SJSA1 (cell line): ENCODE measurements at places on chromosomes 1 and 21. TPM values are rescaled to one million over a fixed set of nuclear protein-coding genes. Genes with fewer than 3 reads are reported as not detected.

DNA sequence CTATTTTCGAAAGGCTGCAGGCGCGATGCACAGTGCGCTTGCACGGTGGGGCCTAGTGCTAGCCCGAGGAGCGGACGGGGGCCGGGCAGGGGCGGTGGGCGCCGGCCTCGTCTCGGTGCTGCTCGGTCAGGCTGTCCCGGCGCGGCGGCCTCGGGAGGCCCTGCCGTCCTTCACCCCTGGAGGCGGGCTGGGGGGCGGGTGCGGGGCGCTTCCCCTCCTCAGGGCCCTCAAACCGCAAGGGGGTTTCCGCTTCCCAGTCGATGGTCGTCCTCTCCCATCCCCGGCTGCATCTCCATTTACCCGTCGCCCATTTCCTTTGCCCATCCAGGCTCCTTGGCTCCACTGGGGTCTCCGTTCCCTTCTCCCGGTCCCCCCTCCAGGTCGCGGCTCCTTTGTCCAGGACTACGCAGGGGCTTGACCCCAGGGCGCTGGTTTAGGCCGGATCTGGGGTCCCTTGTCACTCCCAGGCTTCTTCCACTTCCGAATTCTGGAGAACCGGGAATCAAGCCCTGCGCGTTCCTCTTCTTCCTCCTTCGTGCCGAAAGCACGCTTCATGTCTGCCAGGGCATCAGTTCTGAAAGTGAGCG, 196.3 kb upstream of the LMO4 start:
- H3K4me3 ChIP-seq = no peak overlapping the region
- H3K36me3 ChIP-seq = no peaks in the 10 kb centered on the region
- H3K27ac ChIP-seq = no peak overlapping the region
- no peaks in the 10 kb centered on the region for H3K27me3 ChIP-seq

GRCh38 chr1:101004670-101005069, 20.9 kb downstream of the DPH5 start:
- H3K27me3 ChIP-seq = no peaks in the 10 kb centered on the region
- DNase-seq = no peak
- peaks cover 11% of the 10 kb centered on the region for H3K4me1 ChIP-seq

DNA sequence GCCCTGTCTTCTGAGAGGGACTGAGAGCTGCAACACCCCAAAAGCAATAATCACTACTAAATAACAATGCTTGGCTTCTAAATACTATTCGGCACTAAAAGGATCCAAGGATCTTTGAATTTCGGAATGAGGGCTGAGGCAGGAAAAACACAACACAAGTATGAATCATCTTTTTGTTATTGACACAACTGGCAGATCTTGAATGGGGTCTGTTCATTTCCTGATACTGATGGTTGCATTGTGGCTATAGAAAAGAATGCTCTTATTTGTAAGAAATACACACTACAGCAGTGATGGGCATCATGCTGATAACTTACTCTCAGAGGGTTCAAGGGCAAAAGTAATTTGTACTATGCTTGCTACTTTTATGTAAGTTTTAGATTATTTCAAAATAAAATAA, 149.2 kb upstream of the PLD5 start:
- no peak for DNase-seq
- no peak overlapping the region for H3K27ac ChIP-seq
- H3K36me3 ChIP-seq = no peaks in the 10 kb centered on the region
- H3K27me3 ChIP-seq = no peaks in the 10 kb centered on the region

- H3K4me3 ChIP-seq = no peak overlapping the region
- H3K4me1 ChIP-seq = no peaks in the 10 kb centered on the region
- no peak overlapping the region for H3K27ac ChIP-seq
- no peaks in the 10 kb centered on the region for H3K36me3 ChIP-seq
- DNase-seq = no peak
- no peaks in the 10 kb centered on the region for H3K27me3 ChIP-seq
Measured at GRCh38 chr1:88433556-88433955, 250.5 kb upstream of the PKN2 start.

- no peak for DNase-seq
- H3K4me3 ChIP-seq = no peak overlapping the region
- no peaks in the 10 kb centered on the region for H3K27me3 ChIP-seq
Measured at GRCh38 chr1:7302873-7303272, 468.2 kb upstream of the VAMP3 start.

DNA sequence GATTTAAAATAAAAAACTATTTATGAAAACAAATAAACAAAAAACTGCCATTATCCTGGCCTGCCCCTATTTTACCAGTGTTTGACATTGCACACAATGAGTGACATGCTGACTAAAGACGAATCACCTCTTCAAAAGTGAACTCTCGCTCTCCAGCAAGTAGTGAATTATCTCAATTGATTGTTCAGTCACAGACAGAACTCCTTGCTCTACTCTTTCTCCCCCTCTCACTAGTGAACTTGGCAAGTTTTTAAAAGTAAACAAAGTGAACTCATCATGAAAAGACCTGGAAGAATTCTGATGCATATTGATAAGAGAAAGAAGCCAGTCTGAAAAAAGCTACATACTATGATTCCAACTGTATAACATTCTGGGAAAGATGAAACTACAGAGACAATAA, 4.7 kb upstream of the C1orf52 start:
- no peak overlapping the region for H3K27ac ChIP-seq
- peaks cover 40% of the 10 kb centered on the region for H3K36me3 ChIP-seq
- H3K27me3 ChIP-seq = no peaks in the 10 kb centered on the region
- no peak for DNase-seq

DNA sequence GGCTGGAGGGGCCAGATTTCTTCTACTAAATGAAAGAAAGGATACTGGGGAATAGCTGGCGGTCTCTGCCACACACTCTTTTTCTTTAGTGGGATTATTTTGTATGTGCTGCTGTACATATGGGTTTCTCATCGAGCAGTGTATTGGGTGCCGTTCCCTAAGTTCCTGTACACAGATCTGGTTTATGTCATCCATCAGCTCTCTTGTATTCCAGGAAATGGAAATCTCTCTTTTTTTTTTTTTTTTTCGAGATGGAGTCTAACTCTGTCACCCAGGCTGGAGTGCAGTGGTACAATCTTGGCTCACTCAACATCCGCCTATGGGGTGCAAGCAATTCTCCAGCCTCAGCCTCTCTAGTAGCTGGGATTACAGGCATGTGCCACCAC, 27.0 kb upstream of the NID1 start:
- no peaks in the 10 kb centered on the region for H3K36me3 ChIP-seq
- no peak for DNase-seq
- no peak overlapping the region for H3K4me3 ChIP-seq
- no peak overlapping the region for H3K27ac ChIP-seq
- peaks cover 13% of the 10 kb centered on the region for H3K4me1 ChIP-seq
- H3K27me3 ChIP-seq = no peaks in the 10 kb centered on the region; the same call in 1 of the 2 replicates

DNA sequence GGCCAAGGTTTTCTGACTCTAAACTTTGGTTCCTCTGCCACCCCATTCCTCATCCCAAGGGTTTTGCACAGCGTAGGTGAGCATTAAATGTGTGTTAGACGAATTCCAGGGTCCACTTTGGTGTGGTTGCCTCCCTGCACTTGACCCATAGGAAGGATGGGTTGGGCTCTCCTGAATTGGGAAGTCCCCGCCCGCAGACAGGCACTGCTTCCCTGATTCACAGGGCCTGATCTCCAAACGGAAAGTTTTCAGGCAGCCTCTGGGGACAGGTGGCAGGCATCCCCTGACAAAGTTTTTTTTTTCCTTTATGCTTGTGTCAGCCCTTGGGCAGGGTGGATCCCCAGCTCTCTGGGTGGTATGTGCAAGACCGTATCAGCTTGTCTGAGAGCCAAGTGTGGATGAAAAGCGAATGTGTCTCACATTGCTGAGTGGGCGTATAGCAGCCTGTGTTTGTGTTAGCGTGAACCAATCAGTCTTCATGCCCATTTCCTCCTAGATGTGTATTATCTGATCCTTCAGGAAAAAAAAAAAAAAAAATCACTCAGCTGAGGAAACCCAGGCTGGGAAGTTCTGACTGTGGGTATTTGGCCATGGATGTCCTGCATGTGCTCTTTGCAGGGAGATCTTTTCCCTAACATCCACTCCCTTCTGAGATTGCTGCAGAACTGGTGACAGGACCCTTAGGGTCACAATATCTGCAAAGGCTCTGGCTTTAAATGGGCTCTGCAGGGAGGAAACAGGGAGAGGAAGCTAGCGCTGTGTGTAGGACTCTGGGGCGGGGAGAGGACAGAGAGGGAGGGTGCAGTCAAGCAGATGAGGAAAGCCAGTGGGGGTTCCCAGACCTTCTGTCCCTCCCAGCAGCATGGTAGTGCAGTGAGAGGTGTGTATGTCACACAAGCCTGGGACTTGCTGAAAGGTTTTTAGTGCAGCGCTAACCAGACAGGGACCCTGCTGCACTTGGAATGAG, 42.2 kb upstream of the TRABD2B start:
- DNase-seq = no peak
- no peaks in the 10 kb centered on the region; the same call in 1 of the 2 replicates for H3K27me3 ChIP-seq
- H3K27ac ChIP-seq = no peak overlapping the region
- H3K4me1 ChIP-seq = peaks cover 13% of the 10 kb centered on the region

GRCh38 chr1:59154401-59154800, 142.5 kb upstream of the FGGY start:
- H3K27ac ChIP-seq = no peak overlapping the region
- no peaks in the 10 kb centered on the region; the same call in 1 of the 2 replicates for H3K27me3 ChIP-seq
- peaks cover 36% of the 10 kb centered on the region for H3K4me1 ChIP-seq
- no peaks in the 10 kb centered on the region for H3K36me3 ChIP-seq

GRCh38 chr21:45598109-45598508, 45.4 kb upstream of the PCBP3 start:
- H3K4me3 ChIP-seq = no peak overlapping the region
- no peaks in the 10 kb centered on the region for H3K4me1 ChIP-seq
- H3K27ac ChIP-seq = no peak overlapping the region
- DNase-seq = no peak
- H3K36me3 ChIP-seq = no peaks in the 10 kb centered on the region
- no peaks in the 10 kb centered on the region for H3K27me3 ChIP-seq

- H3K27ac ChIP-seq = no peak overlapping the region
- peaks cover 4% of the 10 kb centered on the region for H3K4me1 ChIP-seq
- no peaks in the 10 kb centered on the region for H3K27me3 ChIP-seq
- DNase-seq = no peak
- H3K36me3 ChIP-seq = no peaks in the 10 kb centered on the region
- H3K4me3 ChIP-seq = no peak overlapping the region
Measured at GRCh38 chr1:232377494-232377770, 252.5 kb downstream of the SIPA1L2 start.

- no peaks in the 10 kb centered on the region for H3K4me1 ChIP-seq
- no peaks in the 10 kb centered on the region for H3K36me3 ChIP-seq
- H3K4me3 ChIP-seq = no peak overlapping the region
- H3K27ac ChIP-seq = no peak overlapping the region
- H3K27me3 ChIP-seq = no peaks in the 10 kb centered on the region; the same call in 1 of the 2 replicates
- DNase-seq = no peak
Measured at GRCh38 chr1:214018386-214019268, 30.9 kb downstream of the PROX1 start.

The GGPS1 gene
- total RNA-seq = 26.9 and 32.7 TPM in 2 replicates

The REN gene
- not detected in 2 replicates for total RNA-seq

The GNG5 gene
- total RNA-seq = 19.3 and 57.7 TPM in 2 replicates

The ADAMTS5 gene
- 0.06 and 1.1 TPM in 2 replicates for total RNA-seq

The FCRL4 gene
- total RNA-seq = not detected in 2 replicates
